Stimulated activated naive CD8-positive, alpha-beta T cell treated with anti-CD3 and anti-CD28 coated beads, Interleukin-15, Interleukin-2, amounts not matched to agents 100 U/mL and 50 U/mL, for 24 hours (primary cell): ENCODE measurements at places on chromosomes 11 and 22.
A peak's percentile ranks its signal among the peaks of the same experiment; 100 is the strongest.

DNA sequence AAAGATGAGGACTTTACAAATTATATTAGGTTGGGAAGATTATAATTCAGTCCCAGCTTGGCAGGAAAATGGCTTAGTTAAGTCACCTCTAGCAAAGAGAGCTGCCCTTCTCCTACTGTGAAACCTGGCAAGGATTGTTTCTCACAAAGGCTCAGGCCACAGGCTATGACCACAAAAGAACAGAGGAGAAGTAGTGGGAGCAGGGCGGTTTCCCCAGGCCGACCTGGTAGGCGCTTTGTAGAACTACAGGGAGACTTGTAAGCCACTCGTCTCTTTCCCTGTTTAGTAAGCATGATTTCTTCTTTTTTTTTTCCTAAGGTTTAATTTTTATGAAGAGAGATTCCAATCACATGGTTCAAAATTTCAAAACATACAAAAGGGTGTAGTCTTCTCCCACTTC lies 4.6 kb downstream of the SNAP29 start:
- DNase-seq = no peak

DNA sequence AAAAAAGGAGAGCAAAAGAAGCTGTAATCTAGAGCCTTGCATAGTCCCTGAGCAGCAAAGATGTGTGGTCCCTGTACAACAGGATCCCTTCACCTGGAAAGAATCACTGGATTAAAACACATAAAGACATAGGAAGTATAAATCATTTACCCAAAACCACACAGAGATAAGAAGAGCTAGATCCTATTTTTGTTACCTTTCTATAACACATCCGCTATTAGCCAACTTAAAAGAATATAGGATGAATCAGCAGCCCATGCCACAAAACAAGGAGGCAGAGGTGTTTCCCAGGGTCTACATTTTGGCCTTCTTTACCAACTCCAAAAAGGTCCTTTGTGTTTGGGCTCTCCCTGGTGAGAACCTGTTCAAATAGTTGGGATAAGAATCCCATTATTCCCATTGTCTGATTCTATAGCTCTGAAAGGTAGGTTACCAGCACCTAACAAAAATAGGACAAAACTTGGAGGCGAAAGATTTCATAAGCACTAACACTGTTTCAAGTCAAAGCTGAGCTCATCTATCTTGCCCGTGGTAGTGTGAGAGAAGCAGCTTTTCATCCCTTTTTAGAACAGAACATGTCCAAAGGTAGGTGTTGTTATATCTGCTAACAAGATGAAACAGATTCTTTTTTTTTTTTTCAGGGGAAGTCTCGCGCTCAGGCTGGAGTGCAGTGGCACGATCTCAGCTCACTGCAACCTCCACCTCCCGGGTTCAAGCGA lies 26.8 kb downstream of the PAK1 start:
- no peak for DNase-seq

- no peak for DNase-seq
These were observed 26.6 kb downstream of the TMEM123 start for GRCh38 chr11:102426000-102426399.

DNA sequence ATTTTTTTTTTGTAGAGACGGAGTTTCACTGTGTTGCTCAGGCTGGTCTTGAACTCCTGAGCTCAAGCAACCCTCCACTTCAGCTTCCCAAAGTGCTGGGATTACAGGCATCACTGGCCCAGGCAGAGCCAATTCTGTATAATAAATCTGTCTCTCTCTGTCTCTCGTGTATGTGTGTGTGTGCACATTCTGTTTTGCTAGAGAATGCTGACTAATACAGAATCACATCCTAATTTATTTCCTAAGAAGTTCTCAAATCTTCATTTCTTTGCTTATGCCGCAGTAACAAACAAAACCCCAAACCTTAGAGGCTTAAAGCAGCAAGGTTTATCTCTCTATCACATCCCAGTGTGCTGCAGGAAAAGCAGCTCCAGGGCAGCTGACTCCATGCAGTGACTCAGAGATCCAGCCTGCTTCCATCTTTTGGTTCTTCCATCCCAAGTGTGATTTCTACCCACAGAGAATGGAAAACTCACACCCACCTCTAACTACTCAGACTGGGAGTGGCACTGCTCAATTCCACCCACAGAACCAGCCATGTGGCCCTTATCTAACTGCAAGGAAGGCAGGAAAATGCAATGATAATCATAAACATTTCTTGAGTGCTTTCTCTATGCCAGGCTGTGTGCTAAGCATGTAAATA lies 35.1 kb upstream of the LRRC10B start:
- DNase-seq = no peak

- no peak for DNase-seq
These were observed 326.0 kb downstream of the MN1 start for GRCh38 chr22:27475548-27475897.

GRCh38 chr11:128878455-128878854 lies 11.4 kb upstream of the KCNJ1 start:
- no peak for DNase-seq

- no peak for DNase-seq
These were observed 66.0 kb downstream of the TBC1D22A start for GRCh38 chr22:46828323-46828900.

DNA sequence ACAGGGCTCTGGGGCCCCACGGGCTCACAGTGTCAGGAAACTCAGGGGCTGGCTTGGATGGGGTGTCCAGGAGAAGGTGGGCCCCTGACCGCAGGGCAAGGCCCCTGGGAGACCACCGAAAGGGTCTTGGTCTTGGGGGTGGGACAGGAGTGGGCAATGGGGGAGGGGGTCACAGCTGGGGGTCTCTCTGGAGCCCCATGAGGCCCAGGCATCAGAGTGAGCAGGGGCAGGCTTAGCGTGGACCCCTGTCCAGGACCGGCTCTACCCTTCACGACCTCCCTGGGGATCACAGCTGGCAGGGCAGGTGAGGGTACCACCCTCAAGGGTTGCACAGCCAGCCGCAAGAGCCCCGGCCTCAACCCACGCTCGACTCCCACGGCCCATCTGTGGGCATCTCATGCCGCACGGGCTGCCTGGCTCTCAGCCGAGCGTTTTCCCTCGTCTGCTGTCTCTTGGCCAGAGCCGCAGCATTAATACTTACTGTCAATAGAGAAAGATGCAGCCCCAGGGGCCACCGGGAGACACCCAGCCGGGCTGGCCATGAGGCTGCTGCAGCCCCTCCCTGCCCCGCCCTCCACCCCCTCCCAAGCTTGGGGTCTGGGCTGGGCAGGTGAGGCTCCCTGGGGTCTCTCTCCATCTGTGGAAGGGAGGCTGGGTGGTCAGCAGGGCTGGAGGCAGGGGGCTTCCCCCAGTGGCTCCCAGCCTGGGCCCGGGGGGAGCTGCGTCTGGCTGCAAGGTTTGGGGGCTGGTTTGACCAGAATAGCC lies 662 bp downstream of the MUC5B start:
- DNase-seq = no peak

DNA sequence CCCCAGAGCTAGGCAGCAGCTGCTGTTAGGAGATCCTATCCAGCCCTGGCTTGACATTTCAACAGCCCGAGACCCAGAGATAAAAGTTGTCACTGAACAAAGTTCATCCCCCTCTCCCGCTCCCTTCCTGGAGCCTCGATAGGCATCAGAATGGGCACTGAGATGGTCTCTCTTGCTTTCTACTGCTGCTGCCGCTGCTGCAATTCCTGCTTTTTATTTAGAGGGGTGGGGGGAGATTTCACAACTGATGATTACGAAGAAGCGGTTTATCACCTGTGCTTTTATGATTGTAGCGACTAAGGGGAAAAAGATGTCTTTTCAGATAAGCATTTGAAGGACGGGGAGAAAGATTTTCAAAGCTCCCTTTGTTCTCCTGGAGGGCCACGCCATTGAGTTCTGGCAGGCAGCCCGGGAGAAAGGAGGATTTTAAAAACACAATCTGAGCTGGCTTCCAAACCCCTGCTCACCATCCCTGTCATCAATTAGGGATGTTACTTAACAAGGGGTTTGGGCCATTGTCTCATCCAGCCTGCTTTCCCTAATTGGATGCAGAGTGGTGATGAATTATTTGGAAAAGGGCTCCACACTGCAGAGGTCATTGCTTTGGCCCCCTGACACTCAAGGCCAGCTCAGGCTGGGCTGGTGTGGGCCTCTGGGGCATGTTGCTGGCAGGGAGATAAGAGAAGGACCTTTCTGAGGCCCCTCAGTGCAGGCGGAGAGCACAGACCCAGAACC lies 344.7 kb downstream of the BUD13 start:
- no peak for DNase-seq

DNA sequence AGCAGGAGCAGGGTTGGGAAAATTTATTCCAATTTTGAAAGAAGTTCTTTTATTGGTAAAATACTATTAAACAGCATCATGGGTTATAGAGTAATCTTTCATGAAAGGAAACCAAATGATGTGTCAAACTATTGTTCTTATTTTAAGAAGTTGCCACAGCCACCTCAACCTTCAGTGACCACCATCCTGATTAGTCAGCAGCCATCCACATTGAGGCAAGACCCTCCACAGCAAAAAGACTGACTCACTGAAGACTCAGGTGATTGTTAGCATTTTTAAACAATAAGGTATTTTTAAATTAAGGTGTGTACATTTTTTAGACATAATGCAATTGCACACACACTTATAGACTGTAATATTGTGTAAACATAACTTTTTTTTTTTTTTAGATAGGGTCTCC lies 3.7 kb upstream of the HEPHL1 start:
- DNase-seq = no peak

DNA sequence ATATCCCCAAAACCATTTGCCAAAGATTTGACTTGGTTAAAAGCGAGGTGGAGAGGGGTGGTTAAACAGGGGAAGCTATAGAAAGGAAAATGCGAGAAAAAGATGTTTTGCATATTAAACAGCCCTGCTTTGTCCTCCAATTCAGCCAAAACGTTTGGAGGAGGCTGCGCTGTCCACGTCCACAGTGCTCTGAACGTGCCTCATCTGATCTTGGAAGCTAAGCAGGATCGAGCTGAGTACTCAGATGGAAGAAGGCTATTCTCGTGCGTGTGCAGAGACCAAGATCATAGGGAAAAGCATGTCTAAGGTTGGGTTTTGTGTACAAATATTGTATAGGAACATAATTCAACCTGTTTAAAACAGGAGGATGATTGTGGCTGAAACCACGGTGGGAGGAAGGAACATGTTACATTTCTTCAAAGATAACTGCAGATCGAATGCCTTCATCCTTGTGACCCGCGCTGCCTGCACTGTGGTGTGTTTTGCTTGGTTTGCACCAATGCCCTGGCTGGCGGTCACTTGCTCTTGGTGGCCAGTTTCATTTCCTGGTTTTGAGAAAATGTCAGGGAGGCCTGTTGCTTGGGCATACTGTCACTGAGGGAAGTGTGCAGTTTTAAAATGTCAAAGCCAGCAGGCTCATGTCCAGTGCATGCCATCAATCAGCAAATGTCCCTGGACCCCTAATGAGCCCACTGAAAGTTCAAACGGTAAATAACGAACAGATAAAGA lies 40.4 kb downstream of the FLI1 start:
- DNase-seq = no peak

DNA sequence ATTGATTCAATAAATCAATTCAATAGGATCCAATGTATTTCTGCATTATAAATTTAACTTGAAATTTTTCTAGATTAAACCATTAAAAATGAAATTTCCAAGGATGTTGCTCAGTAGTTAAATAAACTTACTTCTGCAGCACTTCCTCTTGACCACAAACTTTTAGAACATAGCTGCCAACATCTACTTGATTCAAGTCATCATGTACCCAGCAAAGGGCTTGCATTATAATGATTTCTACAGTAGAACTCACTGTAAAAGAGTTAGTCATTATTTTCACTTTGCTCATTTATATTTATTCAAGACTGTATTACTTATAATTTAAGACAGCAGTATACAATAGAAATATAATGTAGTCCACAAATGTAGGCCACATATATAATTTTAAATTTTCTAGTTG lies 59.2 kb downstream of the PIK3C2A start:
- DNase-seq = no peak

DNA sequence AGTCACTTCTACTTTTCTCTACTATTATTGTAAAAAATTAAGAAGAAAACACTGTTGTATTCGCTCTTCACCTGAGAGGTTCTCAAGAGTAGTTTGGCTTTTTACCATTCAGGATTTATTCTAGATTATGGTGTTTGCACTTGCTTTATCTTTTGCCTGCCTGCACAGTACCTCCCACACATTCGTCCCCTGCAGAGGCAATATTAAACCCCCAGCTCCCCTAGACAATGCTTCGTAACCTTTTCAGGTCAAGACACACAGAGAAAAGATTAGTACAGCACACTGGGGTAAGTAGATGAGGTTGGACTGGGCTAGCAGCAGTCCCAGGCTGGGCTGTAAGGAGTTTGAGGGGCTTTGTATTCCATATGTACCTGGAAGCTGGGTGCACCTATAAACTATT lies 62.4 kb downstream of the TNRC6B start:
- DNase-seq = no peak

DNA sequence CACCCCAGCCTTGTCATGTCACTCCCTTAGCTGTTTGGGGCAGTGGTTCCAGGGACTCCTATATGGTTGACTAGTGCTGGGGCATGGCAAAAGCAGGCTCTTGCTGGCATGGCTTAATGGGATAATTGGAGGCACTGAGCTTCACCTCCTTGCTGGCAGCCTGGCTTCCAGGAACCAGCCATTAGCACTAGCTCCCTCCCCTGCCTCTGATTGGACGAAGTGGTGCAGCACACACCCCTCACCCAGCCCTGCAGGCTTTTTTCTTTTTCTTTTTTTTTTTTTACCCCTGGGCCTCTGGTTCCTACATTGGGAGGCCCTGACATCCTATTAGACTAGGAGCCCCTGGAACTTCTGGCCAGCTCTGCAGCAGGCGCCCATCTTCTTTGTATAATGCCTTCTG lies 18.6 kb downstream of the PHLDB1 start:
- no peak for DNase-seq

GRCh38 chr22:29096736-29097669 lies 24.2 kb downstream of the KREMEN1 start:
- DNase-seq = no peak

DNA sequence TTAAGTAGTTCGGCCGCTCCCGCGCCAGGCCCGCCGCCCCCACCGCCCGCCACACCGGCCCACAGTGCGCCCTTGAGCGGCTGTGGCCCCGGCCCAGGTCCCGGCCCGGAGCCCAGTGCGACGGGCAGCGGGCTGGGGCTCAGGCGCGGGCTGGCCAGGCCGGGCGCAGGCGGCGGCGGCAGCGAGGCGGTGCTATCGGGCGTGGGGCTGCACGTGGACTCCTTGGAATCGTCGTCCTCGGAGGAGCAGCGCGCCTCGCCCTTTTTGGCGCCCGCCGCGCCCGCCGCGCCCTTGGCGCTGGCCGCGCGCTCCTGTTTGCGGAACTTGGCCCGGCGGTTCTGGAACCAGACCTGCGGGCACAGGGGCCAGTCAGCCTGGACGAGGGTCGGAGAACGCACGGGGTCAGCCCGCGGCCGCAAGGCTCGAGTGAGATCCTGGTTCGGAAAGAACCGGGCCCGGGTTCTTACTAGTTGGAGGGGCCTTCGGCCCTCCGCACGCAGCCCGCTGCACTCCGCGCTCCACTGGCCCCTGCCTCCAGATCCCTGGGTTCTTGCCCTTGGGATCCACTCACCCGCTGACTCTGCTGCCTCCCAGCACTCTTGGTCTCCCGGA lies 4.0 kb downstream of the PHOX2A start:
- DNase-seq = no peak

GRCh38 chr11:47234669-47235100 lies 13.9 kb downstream of the ACP2 start:
- DNase-seq = peak; percentile 41
